Activated T-helper 2 cell treated with anti-CD3 and anti-CD28 coated beads, Interferon-gamma antibody, Interleukin-2, Interleukin-4, amounts not matched to agents 10 μg/mL and 5 μg/mL and 100 μg/mL, durations not matched to agents 14 hours and 24 hours and 36 hours (primary cell): ENCODE measurements at places on chromosomes 3 and 15.

DNA sequence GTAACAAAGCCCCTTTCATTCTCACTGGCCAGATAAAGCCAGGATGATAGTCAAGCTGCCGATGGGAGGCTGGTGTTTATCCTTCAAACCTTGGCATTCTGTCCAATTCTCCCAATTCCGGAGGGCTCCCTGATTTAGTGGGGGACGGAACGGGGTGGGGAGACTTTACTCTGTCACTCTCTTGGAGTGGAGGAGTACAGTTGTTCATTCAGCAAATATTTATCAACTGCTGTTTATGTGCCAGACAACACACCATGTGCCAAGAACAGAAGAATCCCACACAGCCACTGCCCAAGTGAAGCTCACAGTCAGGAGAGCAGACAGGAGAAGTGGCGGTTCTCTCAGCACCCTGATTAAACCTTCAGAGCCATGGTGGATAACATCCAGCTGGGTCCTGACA is 63.3 kb downstream of the WNT5A start:
- no peak for DNase-seq

GRCh38 chr3:128922804-128923459 is 43.5 kb downstream of the ACAD9 start:
- peak; percentile 37 for DNase-seq

GRCh38 chr15:42137461-42138261 is 18.8 kb downstream of the PLA2G4F start:
- DNase-seq = no peak

DNA sequence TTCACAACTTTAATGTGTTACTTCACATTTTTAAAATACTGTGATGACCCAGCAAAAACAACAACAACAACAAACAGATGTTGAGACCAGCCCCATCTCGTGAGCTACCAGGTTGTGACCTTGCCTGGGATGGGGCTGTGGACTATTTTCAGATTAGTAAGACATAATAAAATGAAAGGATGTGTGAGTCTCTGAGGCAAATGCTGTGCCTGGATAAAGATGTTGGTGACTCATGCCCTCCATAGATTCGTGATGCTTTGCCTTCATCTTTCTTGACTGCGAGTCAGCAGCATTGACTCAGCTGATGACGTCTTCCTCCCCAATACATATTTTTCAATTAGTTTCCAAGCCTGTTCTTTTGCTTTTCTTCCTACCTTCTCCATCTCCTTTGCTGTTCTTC is 453.0 kb upstream of the CFAP20DC start:
- no peak for DNase-seq

- DNase-seq = no peak
Observed at GRCh38 chr15:31852933-31853799, 177.1 kb upstream of the CHRNA7 start.
